ENCODE measurements at places on chromosomes 4 and X.

GRCh38 chr4:156538651-156539257 lies 432.8 kb downstream of the PDGFC start:
- DNase-seq, result no peak

GRCh38 chrX:112071132-112071531 lies 11.4 kb downstream of the TRPC5 start:
- no peak for DNase-seq

GRCh38 chr4:18366892-18367291 lies 345.3 kb upstream of the LCORL start:
- DNase-seq, result peak; percentile 3

- DNase-seq, result no peak
These were observed 2062.9 kb downstream of the ARAP2 start for GRCh38 chr4:34181311-34181841.

DNA sequence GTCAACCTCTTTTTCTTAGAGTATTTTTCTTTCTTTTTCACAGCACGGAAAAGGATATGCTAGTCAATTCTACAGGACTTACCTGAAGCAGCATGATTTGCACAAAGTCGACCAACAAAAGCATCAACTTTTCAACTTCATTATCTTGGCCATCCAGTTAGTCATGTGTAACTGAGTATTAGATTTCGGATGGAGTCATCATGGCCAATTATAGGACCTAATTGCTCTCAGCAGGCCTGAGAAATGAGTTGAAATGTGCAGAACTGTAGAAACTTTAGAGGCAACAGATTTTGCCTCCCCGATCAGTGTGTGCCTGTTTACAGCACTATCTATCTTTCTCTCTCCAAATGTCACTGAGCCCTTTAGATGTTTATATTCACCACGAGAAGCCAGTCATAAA lies 41.0 kb downstream of the PCDH10 start:
- no peak for DNase-seq

DNA sequence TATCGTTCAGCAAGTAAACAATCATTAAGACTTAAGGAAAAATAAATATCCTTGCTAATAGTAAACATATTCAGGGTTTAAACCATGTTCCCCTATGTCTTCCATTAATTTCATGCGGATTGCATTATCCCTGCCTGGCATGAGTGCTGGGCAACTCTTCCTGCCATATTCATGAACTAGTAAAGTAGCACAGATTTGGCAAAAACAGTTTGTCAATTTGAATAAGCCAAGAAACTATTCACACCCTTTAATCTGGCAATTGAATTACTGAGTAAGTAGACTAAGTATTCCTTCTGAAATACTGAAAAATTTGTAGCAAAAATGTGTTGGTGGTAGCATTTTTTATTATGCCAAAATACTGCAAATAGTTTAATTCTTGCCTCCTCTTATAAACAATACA lies 512.0 kb downstream of the NLGN4X start:
- DNase-seq, result no peak

- no peak for DNase-seq
These were observed 44.0 kb upstream of the MXD4 start for GRCh38 chr4:2305766-2306501.

DNA sequence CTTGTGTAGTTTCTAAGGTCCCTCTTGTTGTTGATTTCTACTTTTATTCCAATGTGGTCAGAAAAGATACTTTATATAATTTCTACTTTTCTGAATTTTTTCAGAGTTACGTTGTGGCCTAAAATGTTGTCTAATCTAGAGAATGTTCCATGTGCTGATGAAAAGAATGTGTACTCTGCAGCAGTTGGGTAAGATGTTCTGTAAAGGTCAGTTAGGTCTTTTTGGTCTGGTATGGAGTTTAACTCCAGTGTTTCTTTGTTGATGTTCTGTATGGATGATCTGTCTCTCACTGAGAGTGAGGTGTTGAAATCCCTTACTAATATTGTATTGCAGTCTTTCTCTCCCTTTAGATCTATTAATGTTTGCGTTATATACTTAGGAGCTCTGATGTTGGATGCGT lies 37.0 kb upstream of the GPRIN3 start:
- DNase-seq, result no peak

- no peak for DNase-seq
These were observed 52.4 kb downstream of the SEC24B start for GRCh38 chr4:109486007-109486406.

DNA sequence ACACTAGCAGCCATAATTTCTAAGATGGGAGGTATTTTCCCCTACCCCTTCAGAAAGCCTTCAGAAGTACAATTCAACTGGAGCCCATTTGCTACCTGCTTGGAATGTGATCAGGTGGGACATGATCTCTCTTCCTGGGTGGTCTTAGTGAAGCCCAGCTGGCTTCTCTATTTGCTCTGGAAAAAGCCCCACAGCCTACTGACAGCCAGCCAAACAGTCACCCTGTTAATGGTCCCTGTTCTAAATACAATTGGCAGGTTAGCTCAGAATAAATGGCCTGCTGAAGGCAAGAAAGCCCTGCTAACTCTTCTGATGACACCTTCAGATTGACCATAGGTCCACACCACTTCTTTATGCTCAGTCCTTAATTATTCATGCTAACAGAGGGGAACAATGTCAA lies 39.9 kb downstream of the HS6ST2 start:
- DNase-seq, result no peak

DNA sequence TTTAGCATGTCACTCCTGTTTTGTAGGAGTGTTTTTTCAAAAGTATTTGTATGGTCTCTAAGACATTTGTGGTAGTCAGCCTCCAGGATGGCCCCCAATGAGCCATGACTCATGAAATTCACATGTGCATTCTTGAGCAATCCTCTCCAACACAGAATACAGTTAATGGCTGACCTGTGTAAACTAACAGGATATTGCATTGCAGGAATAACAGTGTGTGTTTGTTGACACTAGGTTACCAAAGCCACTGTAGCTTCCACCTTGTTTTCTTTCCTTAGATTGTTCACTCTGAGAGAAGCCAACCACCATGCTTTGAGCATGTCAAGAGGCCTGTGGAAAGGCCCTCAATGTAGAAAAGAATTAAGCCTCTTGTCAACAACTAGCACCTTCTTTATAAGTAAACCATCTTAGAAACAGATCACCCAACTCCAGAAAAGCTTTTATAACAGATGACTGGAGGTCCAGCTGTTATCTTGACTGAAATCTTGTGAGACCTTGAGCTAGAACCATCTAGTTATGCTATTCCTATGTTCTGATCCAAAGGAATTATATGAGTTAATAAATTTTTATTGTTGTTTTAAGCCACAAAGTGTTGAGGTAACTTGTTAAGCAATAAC lies 28.5 kb downstream of the TBCK start:
- no peak for DNase-seq

DNA sequence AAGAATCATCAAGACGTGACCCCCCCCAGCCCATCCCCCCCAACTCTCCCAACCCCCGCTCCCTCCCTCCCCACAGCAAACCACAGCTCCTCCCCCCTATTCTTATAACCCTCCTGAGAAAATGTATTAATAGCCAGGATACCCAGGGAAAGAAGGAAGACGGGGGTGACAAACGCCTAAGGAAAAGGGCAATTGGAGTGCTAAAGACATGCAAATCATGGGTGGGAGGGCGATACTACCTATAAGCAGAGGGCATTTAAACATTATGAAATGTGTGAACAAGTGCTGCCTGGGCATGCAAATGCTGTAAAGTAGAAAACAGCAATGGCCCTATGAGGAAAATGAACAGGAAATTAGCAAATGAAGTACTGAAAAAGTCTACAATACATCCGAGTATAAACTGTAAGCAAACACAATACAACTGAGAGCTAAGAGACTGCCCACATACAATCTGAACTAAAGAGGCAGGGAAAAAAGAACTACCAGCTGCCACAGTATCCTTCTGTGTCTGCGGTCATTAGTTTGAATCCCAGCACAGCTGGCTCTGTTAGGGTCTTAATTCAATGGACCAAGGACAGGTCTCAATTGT lies 2.4 kb downstream of the CXXC4 start:
- no peak for DNase-seq

DNA sequence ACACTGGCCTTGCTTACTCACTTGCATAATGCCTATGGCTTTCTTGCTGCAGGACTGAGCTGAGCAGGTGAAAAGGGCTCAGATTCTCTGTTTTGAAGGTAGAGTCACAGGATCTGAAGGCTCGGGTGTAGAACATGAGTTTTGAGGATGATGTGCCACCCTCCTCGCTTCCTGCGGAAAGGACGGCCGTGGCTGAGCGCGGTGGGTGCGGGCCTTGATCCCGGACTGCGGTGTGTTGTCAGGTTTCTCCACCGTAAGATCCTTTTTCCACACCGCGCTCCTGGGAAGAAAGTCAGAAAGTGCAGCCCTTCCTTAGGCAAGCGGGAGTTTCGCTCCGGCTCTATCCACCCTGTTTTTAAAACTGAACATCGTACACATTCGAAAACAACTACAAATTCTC lies 36.2 kb downstream of the ZFP42 start:
- no peak for DNase-seq

- no peak for DNase-seq
These were observed 24.0 kb upstream of the IQSEC2 start for GRCh38 chrX:53305219-53305995.

Data from hippocampal formation (tissue), 2 donors.